Activated T-cell treated with anti-CD3 and anti-CD28 coated beads, Interleukin-2, amount 50 U/mL, for 72 hours (primary cell): ENCODE measurements at places on chromosomes 13 and 19.

- H3K36me3 ChIP-seq = peaks cover 3% of the 10 kb centered on the region
- peak; percentile 27 for DNase-seq
- peak overlapping the region; percentile 37 for H3K4me3 ChIP-seq
- no peak overlapping the region for H3K27ac ChIP-seq
- peaks cover 18% of the 10 kb centered on the region for H3K4me1 ChIP-seq
- H3K27me3 ChIP-seq = no peaks in the 10 kb centered on the region
These were observed 19.1 kb downstream of the SMARCA4 start for GRCh38 chr19:10979951-10980381.

DNA sequence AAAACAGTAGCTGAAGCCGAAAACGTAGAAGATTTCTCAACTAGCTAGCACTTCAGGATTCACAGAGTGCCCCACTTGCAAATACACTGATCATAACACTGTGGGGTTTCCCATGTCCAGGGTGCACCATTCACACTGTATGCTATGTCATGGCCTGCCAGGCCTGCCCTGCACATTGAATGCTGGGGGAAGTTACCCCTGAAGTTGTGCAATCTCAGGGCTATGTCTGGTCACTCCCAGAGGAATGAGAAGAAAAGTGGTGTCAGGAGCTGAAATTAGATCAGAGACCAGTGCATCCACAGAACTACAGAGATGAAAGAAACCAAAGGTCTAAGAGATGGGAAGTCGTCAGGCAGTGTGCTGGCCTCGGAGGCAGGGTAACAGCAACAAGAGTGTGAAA is 196.8 kb downstream of the RAP2A start:
- no peaks in the 10 kb centered on the region for H3K4me1 ChIP-seq
- no peaks in the 10 kb centered on the region for H3K36me3 ChIP-seq
- H3K4me3 ChIP-seq = no peak overlapping the region
- no peak for DNase-seq

DNA sequence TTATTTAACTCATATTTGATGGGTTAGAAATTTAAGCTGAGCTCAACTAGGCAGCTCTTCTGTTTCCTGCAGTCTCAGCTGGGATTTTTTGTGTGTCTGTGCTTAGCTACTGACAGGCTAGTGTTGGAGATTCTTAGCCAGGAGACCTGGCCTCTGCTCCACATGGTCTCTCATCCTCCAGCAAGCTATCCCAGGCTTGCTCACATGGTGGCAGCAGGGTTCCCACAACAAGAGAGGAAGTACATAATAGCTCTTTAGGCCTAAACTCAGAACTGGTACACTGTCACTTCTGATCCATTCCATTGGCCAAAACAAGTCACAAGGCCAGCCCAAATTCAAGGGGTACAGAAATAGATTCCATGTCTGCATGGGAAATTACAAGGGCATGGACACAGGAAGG is 406.2 kb downstream of the SUCLA2 start:
- no peak for DNase-seq
- no peaks in the 10 kb centered on the region for H3K36me3 ChIP-seq
- no peak overlapping the region for H3K4me3 ChIP-seq
- H3K4me1 ChIP-seq = no peaks in the 10 kb centered on the region
- no peak overlapping the region for H3K27ac ChIP-seq
- no peaks in the 10 kb centered on the region for H3K27me3 ChIP-seq

DNA sequence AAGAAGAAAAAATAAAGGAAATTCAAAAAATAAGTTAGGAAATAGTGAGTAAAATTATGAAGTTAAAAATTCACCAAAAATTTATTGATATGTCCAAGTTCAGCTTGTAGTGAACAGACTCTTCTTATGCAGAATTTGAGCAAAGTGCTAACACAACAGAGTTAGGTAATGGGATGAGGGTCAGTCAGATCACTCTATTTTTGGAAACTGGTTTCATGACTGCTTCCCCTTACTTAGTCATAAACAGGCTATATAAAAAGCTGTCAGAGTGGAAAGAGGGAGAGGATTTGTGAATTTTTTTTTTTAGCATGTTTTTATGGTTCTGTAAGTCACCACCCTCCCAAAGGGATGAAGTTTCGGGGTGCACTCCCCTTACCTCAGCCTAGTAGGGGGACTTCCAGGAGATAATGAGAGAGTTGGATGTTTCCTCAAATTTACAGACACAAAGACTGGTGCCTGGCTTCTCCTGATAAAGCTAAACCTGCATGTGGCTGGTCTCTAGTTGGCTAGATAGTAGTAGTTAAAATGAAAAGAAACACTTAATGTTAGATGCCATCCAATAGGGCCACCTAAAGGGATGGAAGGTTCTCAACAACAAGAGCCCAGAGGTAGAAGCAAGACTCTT is 4.5 kb downstream of the CPB2 start:
- H3K4me1 ChIP-seq = no peaks in the 10 kb centered on the region
- no peak for DNase-seq
- no peaks in the 10 kb centered on the region for H3K36me3 ChIP-seq
- no peak overlapping the region for H3K4me3 ChIP-seq

DNA sequence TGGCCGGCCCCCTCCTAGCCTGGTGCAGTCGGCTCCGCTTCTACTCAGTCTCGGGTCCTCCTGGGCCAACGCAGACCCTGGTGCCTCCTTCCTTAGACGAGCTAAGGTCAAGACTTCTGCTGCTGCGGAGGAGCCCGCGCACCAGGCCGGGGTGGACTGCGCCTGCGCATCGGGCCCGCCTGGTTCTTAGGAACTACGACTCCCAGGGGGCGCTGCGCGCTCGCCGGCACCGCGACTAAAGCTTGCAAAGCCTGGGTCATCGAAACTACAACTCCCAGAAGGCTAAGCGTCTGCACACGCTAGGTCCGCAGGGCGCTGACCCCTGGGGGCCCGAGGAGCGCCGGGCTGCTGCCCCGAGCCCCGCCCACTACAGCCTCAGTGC is at the start of gene ZNF835:
ZNF835 (minus strand) TSS at position 145 of the 382 bp plus-strand sequence. CDS start 6,559 bp downstream, outside the sequence.
- peaks cover 15% of the 10 kb centered on the region for H3K36me3 ChIP-seq
- no peak within 1 kb of the TSS for H3K27ac ChIP-seq
- peak within 1 kb of the TSS; percentile 79 for H3K4me3 ChIP-seq
- no peaks in the 10 kb centered on the region for H3K27me3 ChIP-seq
- no peaks in the 10 kb centered on the region for H3K4me1 ChIP-seq
- peak; percentile 86 for DNase-seq
